Fibroblast of upper back skin (primary cell): ENCODE measurements at places on chromosomes 16 and 17.

- DNase-seq: no peak
Measured at GRCh38 chr16:47486856-47487255, 25.7 kb downstream of the PHKB start.

DNA sequence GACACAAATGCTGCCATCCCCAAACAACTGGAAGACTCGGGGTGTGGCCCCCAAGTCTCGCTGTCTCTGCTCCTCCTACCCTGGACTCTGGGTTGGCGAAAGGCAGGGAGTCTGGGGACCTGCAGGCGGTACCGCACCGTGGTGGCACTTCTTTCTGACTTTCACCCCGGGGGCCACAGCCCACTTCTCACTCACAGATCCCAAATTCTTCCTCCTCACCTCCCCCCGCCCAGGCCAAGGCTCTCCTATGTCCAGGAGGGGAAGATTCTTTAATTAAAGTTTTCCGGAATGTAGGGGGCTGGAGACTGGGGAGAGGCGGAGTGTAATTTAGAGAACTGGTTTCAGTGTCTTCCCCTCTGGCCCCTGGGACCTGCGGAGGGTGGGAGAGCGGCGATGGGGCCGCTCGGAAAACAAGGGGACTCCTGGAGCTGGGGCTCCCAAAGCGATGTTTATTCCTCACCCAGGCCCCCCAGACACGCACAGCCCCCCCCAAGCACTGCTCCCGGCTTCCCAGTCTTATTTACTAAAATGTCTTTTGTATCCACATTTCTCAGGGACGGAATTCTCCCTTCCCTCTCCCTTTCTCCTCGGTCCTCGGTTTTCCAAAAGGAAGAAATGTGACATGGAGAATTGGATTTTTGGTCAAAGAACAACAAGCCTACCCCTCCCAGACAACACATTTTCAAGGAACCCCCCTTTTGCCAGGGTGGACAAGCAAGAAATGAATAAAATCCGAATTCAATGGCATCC lies 1.2 kb downstream of the WNT3 start:
- DNase-seq: no peak

DNA sequence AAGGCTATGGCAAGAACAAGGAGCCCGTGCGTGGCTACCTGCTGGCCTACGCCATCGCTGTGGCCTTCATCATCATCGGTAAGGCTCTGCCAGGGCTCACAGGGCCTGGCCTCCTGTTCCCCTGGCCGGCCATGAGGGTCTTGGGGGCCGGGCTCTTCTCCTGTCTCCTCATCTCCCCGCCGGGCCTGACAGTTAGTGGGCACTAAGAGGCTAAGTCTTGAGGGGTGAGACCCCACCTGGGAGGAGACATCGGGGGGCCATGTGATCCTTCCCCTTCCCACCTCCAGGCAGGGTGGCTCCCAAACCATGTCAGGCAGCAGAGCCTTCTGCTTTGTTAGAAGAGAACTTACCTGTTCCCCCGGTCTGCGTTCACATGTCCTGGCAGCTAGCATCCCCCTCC lies 15.2 kb downstream of the SLC12A3 start:
- DNase-seq: no peak

DNA sequence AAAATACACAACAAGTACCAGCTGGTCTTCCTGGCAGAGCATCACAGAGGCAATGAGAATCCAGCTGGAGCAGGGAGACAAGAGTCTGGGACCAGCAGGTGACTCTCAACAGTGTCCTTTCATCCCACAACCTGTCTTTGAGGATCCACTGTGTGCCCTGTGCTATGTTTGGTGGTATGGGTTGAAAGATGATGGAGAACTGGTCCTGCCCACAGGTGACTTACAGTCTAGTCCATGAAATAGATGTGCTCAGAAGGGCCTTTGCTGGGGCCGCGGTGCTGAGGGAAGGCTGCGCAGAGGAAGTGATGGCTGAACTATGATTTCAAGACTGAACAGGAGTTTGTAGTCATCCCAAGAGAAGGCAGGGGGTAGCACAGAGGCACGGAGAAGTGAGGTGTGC lies 17.9 kb downstream of the WNT3 start:
- no peak for DNase-seq

- DNase-seq: no peak
Measured at GRCh38 chr17:17295141-17295540, 8.0 kb upstream of the NT5M start.

DNA sequence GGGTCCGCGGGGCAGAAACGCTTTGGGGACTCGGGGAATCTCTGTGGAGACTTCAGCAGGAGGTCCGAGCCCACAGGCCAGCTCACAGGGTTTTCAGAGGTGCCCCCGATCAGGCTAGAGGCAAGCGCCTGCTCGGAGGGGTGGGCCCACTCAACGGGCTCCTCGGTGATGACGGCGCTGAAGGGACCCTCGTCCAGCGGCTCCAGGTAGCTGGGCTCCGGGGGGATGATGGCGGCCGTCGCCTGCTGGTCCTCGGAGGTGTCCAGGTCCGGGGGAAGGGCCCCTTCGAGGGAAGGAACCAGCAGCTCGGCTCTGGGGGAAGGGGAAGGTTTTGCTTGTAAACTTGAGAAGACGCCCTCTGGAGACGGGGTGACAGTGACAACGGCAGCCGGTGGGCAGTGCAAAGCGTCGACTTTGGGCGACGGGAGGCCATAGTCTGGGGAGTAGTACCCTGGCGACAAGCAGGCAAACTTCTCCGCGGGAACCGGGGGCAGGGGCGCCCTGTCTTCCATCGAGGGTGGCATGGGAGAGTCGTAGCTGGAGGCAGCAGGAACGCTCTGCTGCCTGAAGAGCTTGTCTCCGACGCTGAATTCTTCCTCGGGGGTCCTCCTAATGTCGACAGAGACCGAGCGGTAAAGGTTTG lies 63.2 kb downstream of the ZNF778 start:
- no peak for DNase-seq

DNA sequence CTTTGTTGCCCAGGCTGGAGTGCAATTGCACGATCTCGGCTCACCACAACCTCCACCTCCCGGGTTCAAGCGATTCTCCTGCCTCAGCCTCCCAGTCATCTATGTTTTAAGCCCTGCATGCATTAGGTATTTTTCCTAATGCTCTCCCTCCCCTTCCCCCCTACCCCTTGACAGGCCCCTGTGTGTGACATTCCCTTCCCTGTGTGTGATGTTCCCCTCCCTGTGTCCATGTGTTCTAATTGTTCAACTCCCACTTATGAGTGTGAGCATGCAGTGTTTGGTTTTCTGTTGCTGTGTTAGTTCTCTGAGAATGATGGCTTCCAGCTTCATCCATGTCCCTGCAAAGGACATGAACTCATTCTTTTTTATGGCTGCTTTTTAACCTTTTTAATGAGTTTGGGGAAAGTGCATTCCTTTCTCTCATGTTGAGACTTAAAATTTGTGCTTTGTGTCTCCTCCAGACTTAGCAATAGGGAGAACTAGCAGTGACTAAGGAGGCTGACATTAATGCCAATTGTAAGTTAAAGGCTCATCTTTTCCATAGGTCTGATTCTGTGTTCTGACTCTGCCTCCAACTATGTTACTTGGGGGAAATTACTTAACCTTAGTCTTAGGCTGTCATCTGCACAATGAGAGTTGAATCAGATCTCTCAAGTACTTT lies 17.7 kb upstream of the PHAF1 start:
- peak; percentile 90 for DNase-seq

- DNase-seq: peak; percentile 77
Measured at GRCh38 chr16:65318138-65318537, 196.3 kb upstream of the CDH11 start.

DNA sequence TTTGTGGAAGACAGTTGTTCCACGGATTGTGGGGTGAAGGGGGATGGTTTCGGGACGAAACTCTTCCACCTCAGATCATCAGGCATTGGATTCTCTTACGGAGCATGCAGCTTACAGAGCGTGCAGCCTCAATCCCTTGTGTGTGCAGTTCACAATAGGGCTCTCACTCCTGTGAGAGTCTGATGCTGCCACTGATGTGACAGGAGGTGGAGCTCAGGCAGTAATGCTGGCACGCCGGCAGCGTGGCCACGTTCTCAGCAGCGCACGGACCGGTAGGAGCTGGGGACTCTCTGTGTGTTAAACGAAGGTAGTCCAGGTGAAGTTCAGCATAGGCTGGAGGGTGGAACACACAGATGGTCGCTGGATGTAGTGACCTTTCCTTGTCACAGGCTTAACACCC lies 37.8 kb downstream of the SEC14L1 start:
- DNase-seq: no peak

- DNase-seq: peak; percentile 95
Measured at GRCh38 chr17:5191541-5192417, at the start of gene ZNF594. TSS of gene ZNF594 (minus strand) at chr17:5191868. CDS start at chr17:5184256, 7,612 bp downstream.

GRCh38 chr16:86824751-86825296 lies 246.5 kb downstream of the FOXL1 start:
- no peak for DNase-seq

DNA sequence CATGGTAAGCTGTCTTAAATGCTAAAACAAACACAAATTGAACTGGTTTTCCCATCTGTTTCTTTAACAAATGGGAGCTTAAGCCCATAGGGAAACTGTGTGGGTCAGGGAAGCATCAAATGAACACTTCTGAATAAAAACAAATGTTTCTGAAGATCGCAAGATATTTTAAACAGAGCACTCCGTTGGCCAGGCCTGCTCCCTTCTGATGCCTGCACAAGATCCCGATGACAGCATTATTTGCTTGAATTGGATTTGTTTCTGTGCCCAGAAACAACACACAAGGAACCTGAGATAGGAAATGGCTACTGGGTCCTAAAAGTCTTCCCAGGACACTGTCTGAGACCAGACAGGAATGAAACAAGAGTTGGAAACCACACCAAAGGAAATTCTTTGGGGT lies 425.8 kb upstream of the ZFHX3 start:
- DNase-seq: no peak

DNA sequence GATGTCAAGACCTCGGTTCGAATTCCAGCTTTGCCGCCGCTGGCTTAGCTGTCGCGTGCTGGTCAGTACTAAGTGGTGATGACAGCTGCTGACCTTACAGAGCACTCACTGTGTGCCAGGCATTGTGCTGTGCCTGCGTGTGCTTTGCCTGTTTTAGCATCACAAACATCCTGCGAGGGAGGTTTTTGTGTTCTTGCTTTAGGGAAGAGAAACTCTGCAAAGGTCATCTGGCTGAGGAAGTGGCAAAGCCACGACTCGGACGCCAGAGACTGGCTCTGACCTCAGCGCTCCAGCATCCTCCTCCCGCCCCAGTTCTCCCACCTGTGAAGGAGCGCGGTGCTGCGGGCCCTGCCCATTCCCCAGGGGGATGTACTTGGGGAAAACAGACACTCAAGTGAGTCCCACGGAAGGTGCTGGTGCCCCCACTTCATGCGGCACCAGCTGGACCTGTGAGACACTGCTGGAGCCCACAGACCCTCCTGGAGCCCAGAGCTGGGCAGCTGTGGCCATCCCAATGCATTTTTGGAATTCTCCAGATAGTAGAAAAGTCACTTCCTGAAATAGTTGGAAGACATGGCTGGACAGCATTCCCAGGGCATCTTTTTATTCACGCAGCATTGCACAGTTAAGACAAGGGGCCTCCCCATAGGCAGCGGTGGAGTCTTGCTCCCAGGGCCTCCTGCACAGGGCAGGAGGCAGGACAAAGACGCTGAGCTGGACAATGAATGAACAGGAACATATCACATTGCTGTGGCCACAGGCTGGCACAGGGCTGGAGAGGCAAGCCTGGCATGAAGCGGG lies 20.0 kb upstream of the HERPUD1 start:
- peak; percentile 71 for DNase-seq

- no peak for DNase-seq
Measured at GRCh38 chr17:39092692-39093230, 58.7 kb downstream of the PLXDC1 start.

DNA sequence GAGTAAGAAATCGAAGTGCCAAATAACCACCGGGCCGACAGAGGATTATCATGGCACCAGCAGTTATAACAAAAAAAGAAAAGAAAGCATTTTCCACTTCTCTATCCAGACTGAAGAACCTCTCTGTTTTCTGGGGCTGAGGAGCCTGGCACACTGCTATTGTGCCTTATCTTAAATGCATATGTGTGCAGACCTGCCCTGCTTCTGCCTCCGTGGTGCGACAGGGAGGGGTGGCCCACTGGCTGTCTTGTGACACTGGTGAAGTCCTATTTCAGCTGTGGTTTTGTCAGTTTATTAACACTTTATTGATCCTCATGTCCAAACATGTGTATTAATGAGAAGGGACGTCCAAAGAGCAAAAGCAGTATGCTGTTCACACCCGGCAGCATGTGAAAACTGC lies 55.4 kb downstream of the CDK5R1 start:
- no peak for DNase-seq
